Colonic mucosa (tissue), 4 donors: ENCODE measurements at places on chromosomes 12 and 14.

GRCh38 chr14:81122326-81122725, 98.4 kb downstream of the GTF2A1 start:
- no peak overlapping the region for H3K27ac ChIP-seq
- no peaks in the 10 kb centered on the region for H3K27me3 ChIP-seq
- H3K36me3 ChIP-seq = no peaks in the 10 kb centered on the region

DNA sequence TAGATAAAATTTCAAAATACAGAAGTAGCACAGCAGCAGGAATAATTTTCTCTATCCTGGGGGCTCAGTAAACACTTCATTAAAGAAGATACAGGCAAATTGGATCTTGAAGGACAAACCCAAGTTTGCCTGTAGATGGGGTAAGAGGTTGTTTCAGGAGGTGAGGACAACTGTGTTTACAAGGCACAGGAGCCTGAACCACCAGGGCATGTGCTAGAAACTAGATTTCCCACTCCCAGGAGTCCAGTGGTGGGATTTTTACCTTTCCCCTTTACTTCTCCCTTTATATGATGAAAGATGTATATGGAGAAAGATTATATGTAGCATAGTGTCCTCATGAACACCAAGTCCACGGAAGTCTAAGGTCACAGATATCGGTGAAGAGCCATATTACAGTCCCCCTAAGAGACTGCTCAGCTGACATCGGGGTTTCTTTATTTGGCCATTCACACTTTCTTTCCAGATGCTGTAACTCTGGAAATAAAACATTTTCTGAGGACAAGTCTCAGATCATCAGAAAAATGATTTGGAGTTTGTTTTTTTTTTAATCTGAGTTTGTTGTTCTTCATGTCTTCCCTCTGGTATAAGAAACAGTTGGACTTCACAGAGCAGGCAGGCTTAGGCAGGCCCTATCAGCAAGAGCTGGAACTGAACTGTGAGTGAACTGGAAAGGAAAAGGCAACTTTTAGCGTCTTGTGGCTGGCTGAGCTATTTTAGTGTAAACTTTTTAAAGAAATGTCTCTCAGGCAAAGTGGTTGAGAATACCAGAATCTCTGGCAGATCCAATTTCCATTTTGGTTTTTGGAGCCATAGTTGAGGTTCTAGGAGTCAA, 8.0 kb upstream of the EVL start:
- no peak for DNase-seq
- no peaks in the 10 kb centered on the region for H3K27me3 ChIP-seq
- no peaks in the 10 kb centered on the region for H3K4me1 ChIP-seq

GRCh38 chr14:71206766-71207371, 299.6 kb downstream of the PCNX1 start:
- no peaks in the 10 kb centered on the region for H3K27me3 ChIP-seq
- H3K27ac ChIP-seq = no peak overlapping the region
- DNase-seq = no peak
- H3K4me3 ChIP-seq = no peak overlapping the region
- H3K4me1 ChIP-seq = no peaks in the 10 kb centered on the region

GRCh38 chr12:113086249-113087164, 30.0 kb downstream of the DTX1 start:
- H3K27me3 ChIP-seq = no peaks in the 10 kb centered on the region
- no peak overlapping the region for H3K27ac ChIP-seq

GRCh38 chr14:85824526-85824925, 294.6 kb downstream of the FLRT2 start:
- H3K36me3 ChIP-seq = no peaks in the 10 kb centered on the region
- no peaks in the 10 kb centered on the region for H3K4me1 ChIP-seq
- no peak for DNase-seq

DNA sequence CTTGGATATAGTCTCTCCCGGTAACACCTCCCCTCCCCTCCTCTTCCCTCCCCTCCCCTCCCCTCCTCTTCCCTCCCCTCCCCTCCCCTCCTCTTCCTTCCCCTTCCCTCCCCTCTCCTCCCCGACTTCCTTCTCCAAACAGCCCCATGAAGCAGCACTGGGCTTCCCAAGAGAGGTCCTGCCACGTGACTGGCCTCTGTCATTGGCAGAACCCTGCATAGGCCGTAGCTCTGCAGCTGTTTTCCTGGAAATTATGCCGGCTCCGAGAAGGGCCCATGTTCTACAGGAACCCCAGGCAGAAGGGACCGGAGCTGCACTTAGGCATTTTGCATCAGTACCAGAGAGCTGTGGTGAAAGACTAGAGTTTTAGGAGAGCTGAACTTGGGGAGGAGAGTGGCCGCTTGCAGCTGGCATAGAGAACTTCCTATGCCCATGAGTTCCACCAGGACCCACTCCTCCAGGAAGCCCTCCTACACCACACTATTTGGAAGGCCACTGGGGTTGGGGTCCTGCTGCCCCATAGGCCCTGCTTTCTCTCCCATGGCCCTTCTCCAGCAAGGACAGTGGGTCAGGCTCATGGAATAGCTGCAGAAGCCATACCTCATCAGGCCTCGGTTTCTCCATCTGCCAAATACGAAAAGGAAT, 5.1 kb upstream of the TNFAIP2 start:
- H3K27me3 ChIP-seq = peaks cover 4% of the 10 kb centered on the region
- H3K4me3 ChIP-seq = no peak overlapping the region
- H3K36me3 ChIP-seq = no peaks in the 10 kb centered on the region
- peak; percentile 62 for DNase-seq

- H3K4me3 ChIP-seq = no peak overlapping the region
- no peaks in the 10 kb centered on the region for H3K36me3 ChIP-seq
- H3K4me1 ChIP-seq = no peaks in the 10 kb centered on the region
- no peak for DNase-seq
Measured at GRCh38 chr12:32821293-32821692, 65.6 kb upstream of the YARS2 start.

DNA sequence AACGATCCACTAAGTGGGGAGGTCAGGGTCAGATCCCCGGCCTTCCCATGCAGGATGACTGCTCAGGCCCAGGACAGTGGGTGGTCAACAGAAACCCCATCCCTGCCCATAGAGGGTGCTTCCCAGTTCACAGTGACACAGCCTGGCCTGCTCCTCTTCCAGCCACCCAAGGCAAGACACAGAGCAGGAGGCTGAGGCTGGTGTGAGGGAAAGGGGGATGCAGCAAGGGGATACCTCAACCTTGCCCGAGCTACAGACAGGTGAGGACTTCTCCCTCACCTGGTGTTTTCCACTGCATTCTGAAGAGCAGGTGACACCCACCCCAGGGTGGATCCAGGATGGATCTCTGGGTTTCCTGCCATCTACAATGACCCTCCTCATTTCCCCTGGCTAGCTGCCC, 106.7 kb downstream of the KIF26A start:
- H3K4me3 ChIP-seq = no peak overlapping the region
- H3K27ac ChIP-seq = no peak overlapping the region
- H3K36me3 ChIP-seq = no peaks in the 10 kb centered on the region
- H3K4me1 ChIP-seq = peaks cover 1% of the 10 kb centered on the region
- no peak for DNase-seq

GRCh38 chr14:92316176-92316575, 6.8 kb upstream of the SLC24A4 start:
- H3K27ac ChIP-seq = no peak overlapping the region
- H3K27me3 ChIP-seq = no peaks in the 10 kb centered on the region
- no peaks in the 10 kb centered on the region for H3K36me3 ChIP-seq
- no peak for DNase-seq
- H3K4me1 ChIP-seq = no peaks in the 10 kb centered on the region

DNA sequence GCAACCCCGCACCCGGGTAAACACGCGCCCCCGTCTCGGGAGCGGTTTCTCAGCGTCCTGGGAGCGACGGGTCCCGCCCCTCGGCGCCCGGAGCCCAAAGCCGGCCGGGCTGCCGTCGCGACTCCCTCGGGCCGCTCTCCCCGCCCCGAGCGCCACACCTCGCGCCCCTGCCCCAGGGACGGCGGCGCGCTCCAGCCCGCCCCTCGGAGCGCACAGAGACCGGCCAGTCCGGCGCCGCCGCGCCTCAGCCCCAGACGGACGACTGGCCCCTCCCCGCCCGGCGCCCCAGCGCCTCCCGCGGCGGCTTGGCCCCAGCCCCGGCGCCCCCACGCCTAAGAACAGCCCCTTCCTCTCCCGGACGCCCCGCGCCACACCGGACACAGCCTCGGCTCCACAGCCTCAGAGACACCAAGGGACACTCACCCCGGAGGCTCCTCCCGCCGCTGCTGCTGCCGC, 411 bp downstream of the BTBD7 start:
- H3K27ac ChIP-seq = peak overlapping the region; percentile 97
- peak overlapping the region; percentile 85 for H3K4me3 ChIP-seq
- H3K36me3 ChIP-seq = no peaks in the 10 kb centered on the region
- DNase-seq = peak; percentile 54

- no peaks in the 10 kb centered on the region for H3K27me3 ChIP-seq
- peaks cover 8% of the 10 kb centered on the region for H3K4me1 ChIP-seq
- no peaks in the 10 kb centered on the region for H3K36me3 ChIP-seq
- no peak overlapping the region for H3K27ac ChIP-seq
- H3K4me3 ChIP-seq = no peak overlapping the region
Measured at GRCh38 chr12:13094367-13094766, 9.1 kb downstream of the GSG1 start.

DNA sequence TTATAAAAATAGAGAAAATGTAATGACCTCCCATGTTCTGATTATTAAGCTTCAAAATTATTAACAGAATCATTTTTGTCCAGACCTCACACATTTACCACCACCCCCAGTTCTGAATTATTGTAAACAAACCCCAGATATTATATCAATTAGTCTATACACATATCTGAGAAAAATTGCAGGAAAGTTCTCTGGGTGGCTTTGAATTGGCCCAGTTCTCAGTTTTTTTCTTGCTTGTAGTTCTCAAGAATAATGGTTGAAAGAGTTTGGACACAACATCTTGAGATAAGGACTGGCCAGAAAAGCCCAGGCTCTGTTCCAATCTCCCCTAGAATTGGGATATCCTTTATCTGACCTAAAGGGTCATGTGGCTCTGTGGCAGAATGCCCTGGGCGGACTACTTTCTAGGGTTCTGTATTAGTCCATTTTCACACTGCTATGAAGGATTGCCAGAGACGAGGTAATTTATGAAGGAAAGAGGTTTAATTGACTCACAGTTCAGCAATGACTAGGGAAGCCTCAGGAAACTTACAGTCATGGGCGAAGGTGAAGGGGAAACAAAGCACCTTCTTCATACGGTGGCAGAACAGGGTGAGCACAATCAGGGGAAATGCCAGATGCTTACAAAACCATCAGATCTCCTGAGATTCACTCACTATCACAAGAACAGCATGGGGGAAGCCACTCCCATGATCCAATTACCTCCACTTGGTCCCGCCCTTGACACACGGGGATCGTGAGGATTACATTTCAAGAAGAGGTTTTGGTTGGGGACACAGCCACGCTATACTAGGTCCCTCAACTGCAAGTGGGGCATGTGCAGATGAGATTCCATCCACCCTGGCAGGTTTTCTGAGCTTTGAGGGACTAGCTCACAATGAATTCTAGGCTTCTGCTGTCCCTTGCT, 1504.6 kb upstream of the FLRT2 start:
- DNase-seq = no peak
- no peaks in the 10 kb centered on the region for H3K4me1 ChIP-seq
- H3K4me3 ChIP-seq = no peak overlapping the region

- no peak overlapping the region for H3K4me3 ChIP-seq
- no peak overlapping the region for H3K27ac ChIP-seq
- no peaks in the 10 kb centered on the region for H3K36me3 ChIP-seq
- H3K4me1 ChIP-seq = no peaks in the 10 kb centered on the region
- no peaks in the 10 kb centered on the region for H3K27me3 ChIP-seq
Measured at GRCh38 chr14:58744801-58745394, 107.1 kb downstream of the DACT1 start.

DNA sequence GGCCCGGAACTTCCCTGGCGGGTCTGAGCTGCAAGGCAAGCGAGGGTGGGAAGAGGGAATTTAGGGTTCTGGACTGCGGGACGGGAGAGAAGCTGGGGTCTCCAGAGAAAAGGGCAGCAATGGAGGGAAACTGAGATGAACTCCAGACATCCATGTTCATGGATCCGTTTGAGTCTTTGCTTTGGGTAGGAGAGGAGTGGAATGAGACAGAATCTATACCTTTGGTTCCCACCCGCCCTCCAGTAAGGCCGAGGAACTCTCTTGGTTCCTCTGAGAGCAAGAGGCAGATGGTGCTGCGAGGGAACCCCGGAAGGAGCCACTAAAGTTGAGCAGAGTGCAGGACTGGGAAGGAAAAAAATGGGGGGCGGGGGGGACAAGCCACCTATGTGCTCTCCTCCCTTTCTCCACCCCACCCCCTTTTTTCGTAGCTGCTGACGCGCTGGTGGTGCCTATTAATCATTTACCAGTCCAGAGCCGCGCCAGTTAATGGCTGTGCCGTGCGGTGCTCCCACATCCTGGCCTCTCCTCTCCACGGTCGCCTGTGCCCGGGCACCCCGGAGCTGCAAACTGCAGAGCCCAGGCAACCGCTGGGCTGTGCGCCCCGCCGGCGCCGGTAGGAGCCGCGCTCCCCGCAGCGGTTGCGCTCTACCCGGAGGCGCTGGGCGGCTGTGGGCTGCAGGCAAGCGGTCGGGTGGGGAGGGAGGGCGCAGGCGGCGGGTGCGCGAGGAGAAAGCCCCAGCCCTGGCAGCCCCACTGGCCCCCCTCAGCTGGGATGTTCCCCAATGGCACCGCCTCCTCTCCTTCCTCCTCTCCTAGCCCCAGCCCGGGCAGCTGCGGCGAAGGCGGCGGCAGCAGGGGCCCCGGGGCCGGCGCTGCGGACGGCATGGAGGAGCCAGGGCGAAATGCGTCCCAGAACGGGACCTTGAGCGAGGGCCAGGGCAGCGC, 1.2 kb downstream of the SSTR1 start:
- peak overlapping the region; percentile 65 for H3K27ac ChIP-seq
- no peaks in the 10 kb centered on the region for H3K27me3 ChIP-seq
- peak; percentile 83 for DNase-seq
- no peaks in the 10 kb centered on the region for H3K36me3 ChIP-seq
- H3K4me3 ChIP-seq = peak overlapping the region; percentile 52
